ENCODE measurements at places on chromosomes 4 and X. TPM values are rescaled to one million over a fixed set of nuclear protein-coding genes. Genes with fewer than 3 reads are reported as not detected.

DNA sequence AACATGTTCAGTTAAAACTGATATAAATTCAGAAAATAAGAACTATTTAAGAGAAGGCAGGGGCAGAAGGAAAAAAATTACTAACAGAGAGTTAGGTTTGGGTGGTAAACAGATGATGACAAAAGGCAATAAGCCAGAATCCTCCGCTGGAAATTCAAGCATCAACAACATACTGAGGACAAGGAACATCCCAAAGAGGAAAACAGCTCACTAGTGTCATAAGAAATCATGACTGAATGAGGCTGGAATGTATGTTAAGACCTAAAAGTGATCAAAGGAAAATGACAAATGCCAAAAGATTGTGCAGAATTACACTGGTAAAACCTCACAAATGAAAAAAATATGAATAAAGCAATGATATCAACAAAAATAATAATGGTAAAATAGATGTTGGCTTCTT lies 88.4 kb downstream of the WDFY3 start:
- DNase-seq = no peak

- no peak for DNase-seq
Observed at GRCh38 chrX:107713203-107713542, 62.4 kb downstream of the TSC22D3 start.

CNGA1 gene
- not detected for polyA plus RNA-seq

GRCh38 chrX:134753718-134754008 lies 95.4 kb upstream of the PLAC1 start:
- DNase-seq = peak; percentile 64

CTAG1B gene
- not detected for polyA plus RNA-seq

DNA sequence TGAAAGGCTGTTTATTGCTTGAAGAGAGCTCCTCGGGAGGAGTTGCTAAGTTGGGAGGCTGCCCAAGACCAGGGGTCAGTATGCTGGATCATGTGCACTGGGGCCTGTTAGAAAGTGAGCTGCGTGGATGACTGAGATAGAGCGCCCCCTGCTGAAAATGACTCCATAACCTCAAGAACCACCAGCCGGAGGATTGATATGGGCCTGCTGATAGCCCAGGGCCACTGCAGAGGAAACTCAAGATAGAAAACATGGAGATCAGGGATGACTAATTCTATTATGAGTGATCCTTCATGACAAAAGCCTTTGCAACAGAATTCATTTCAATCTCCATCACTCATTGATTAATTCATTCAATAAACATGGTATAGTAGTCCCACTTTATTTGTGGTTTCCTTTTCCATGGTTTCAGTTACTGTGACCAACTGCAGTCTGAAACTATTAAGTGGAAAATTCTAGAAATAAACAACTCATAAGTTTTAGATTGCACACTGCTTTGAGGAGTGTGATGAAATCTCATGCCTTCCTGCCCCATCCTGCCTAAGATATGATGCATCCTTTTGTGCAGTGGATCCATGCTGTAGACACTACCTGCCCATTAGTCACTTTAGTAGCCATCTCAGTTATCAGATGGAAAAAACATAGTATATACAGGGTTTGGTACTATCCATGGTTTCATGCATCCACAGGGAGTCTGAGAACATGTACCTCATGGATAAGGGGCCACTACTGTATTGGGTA lies 126.7 kb upstream of the MBNL3 start:
- DNase-seq = no peak

DNA sequence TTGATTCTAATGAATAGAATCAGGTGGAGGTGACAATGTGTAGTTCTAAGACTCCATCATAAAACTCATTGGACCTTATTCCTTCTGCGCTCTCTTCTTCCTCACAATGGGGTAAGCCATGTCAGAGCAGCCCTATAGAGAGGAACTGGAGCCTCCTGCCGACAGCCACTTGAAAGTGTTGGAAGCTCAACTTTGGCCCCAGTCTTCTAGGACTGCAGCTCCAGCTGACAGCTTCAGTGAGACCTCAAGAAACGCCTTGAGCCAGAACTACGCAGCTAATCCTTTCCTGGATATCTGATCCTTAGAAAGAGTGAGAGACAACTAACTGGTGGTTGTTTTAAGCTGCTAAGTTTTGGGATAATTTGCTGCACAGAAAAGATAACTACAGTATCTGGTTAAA lies 22.1 kb upstream of the ADH7 start:
- no peak for DNase-seq

DNA sequence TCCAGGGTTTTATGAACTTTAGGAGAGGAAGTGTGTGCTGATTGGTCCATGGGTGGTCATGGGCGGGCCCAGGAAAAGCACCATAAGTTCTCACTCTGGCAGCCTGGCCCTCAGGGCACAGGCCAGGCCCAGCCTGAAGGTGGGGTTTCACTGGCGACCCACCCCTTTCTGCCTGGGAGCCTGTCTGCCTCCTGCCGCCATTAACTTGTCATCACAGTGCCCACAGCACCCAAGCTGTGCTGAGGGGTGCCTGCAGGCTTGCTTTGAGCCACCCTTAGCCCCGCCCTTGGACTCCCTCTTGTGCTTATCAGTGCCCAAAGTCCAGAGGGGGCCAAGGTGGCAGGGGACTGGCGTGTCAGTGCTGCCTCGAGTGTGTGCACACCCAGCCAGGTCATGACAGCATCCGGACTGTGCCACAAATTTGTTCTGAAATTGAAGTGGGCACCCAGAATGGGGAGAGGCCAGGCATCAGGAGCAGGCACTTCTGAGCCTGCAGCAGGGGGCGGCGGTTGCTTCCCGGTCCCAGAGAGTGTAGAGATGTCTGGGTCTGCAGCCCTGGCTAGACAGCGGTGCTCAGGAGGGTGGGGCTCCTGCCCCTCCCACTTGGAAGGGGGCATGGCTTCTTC lies 455.6 kb downstream of the TMA16 start:
- DNase-seq = no peak

DNA sequence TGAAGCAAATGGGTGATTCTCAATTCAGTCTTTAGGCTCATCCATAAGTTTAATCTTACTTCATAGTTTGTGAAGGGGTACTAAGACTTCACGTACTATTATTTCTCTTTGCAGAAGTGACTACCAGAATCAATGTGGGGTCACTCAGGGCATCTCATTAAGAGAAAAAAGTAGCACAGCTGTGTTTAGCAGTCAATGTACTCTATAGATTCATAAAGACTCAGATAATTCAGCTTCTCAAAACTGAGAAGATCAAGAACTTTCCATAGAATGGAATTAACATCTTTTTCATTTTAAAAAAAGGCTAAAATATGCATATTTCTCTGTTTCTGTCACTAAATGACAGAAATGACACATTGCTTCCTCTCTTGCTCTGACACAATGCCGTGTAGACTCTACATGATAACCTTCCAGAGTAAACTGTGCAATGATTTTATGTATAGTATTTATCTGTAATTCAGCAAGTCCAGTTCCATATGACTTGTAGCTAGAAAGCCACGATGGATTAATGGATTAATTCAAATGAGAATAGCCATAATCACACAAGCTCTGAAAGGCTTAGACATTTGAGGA lies 20.3 kb upstream of the LSM6 start:
- DNase-seq = no peak

Measured in muscle of arm (tissue), 14 donors.